EL (cell line): ENCODE measurements at places on chromosomes 1 and 21.
A peak's percentile ranks its signal among the peaks of the same experiment; 100 is the strongest.

DNA sequence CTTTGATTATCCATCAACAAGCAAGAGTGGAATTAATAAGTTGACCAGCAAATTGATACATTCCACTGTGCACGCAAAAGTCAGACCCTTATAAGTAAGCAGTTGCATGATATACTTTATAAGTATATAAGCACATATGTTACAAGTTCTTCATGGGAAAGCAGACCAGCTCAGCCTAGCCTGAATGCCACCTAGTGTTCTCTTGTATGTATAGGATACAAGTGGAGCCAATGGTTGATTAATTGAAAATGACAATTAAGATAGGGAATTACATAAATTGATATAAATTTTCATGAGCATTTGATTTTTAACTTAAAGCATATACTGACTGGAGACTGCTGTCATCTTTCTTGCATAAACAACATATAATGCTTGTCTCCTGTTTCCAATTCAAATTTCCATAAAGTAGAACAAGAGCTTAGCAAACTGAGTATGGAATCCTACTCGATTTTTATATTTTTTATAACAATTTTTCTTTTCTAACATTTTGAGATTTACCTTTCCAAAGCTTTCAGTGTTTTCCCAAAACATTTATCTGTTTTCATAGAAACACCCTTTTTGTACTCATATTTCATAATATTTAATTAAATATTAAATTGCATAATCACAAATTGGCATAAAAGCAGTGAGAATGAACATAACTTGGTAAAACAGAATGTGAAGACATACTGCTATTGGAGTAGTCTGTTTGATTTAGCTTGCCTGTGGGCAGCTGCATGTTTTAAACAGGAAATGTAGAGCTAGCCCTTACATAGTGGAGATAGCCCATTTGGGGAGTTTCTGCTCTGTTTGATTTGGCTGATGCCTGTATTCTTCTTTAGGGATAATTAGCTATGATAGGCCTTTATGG is 62.8 kb downstream of the MAGI3 start:
- peak; percentile 43 for DNase-seq

DNA sequence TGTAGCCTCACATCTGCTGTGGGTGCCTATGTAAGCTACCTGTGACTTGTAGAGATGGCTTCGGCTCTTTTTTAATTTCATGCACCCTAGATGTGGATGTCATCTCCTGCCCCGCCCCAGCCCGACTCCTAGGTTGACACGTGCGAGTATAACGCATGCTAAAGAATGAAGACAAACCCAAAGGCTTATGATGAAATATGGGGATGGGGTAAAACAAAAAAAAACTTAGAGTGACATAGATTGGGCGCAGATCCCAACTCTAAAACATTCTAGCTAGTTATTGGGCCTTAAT is 613 bp upstream of the ERO1B start:
- DNase-seq: no peak

- DNase-seq: no peak
Measured at GRCh38 chr1:25675729-25676476, 59.3 kb downstream of the MAN1C1 start.

DNA sequence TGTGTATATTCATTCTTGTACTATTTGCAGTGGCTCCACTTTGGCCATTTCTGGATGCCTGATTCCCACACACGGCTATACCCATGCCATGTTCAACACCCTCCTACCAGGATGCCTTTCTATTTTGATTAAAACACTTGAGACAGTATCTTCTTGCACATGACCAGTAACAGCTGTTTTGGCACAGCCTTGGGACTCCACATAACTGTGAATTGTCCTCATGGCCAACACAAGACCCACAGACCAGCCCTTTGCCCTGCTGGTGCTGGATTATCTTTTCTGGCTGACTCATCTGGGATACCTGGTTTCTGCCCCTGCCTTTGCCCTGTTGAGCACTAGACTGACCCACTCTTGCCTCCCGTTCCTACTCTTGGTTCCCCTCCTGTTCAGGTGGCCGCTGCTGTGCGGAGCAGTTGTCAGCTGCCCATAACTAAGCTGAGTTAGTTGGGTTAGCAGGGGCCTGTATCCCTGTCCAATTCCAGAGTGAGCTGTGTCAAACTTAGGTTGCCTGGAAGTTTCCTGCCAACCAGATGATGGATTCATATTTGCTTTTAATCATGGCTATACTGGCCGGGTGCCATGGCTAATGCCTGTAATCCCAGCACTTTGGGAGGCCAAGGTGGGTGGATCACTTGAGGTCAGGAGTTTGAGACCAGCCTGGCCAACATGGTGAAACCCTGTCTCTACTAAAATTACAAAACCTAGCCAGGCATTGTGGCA is 10.8 kb upstream of the EYA3 start:
- peak; percentile 33 for DNase-seq

GRCh38 chr1:121443001-121443540 is 258.3 kb downstream of the SRGAP2C start:
- peak; percentile 74 for DNase-seq

DNA sequence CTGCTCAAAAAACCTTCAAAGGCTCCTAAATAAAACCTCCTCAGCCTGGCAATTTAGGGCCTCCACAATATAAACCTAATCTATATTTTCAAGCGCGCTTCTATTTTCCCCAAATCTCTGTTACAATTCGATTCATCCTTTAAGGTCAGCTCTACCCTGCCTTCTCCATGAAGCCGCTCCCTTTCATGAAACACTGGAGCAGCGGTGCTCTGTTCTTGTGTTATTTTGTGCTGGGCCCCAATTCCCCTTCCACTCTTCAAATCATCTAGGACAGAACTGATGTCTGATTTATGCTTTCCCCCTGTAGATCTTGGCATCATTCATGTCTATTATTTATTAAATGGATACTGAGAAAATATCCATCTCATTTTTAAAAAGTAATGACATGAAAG is 6.9 kb downstream of the ERRFI1 start:
- DNase-seq: no peak

DNA sequence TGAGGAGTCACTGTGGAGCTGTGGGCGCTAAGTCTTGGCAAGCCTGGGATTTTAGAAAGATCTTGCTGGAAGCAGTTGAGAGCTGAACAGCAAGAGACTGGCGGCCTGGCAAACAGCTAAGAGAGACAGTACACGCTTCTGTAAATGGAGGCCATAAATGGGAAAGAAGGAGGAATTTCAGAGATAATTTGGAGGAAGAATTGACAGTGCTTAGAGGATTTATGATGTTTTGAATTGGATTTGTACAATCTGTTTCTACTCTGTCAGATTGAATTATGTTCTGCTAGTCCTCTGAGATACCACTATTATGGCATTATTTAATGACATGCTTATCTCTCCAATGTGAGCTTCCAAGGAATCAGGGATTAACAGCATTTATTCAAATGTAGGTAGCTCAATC is 50.1 kb downstream of the ABCA4 start:
- DNase-seq: no peak

GRCh38 chr1:24327891-24328290 is 8.7 kb downstream of the GRHL3 start:
- no peak for DNase-seq

DNA sequence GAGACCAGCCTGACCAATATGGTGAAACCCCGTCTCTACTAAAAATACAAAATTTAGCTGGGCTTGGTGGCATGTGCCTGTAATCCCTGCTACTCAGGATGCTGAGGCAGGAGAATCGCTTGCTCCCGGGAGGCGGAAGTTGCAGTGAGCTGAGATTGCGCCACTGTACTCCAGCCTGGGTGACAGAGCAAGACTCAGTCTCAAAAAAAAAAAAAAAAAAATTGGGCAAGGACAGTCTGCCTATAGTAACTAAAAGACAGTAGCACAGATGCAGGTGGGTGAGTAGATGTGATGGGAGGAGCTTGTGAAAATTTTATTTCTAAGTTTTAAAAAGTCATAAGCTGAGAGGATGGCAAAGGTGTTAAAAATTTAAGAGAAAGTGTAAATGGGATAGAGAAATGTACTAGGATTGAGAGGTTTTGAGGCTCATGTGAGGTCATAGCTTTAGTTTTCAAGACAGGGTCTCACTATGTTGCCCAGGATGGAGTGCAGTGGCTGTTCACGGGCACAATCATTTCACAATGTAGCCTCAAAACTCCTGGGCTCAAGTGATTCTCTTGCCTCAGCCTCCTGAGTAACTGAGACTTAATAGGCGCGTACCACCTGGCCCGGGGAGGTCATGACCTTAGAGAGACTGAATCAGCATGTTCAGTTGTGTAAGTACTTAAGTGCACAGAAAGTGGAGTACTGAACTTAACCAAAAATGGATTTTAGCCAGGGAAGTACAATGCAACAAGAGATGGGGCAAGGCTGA is 33.7 kb downstream of the PTP4A2 start:
- peak; percentile 12 for DNase-seq

DNA sequence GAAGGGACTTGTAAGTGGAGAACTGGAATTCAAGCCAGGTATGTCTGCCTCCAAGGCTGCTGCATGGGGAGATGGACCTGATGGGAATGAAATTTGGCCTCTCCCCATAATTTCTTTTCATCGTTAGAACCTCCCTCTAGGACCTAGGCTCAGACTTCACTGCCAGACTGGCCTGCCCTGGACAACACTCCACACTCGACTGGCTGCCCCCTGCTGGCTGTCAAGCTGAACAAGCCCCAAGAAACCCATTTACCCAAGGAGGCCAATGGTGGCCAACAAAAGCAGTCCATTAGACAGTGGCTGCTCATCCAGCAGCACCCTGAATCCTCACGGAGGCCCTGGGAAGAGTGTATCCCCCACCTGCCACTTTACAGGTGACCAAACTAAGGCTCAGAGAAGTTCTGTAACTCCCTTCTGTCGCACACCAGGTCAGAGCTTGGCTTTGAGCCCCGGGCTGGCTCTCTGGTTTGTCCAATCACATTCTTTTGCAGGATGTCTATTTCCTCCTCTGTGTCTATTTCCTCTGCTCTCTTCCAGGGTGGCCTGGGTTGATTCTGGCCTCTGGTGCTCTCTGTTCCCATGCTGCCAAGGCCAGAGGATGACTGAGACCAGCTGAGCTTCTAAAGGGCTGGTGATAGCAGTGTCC is 3.8 kb downstream of the RNF186 start:
- peak; percentile 50 for DNase-seq

DNA sequence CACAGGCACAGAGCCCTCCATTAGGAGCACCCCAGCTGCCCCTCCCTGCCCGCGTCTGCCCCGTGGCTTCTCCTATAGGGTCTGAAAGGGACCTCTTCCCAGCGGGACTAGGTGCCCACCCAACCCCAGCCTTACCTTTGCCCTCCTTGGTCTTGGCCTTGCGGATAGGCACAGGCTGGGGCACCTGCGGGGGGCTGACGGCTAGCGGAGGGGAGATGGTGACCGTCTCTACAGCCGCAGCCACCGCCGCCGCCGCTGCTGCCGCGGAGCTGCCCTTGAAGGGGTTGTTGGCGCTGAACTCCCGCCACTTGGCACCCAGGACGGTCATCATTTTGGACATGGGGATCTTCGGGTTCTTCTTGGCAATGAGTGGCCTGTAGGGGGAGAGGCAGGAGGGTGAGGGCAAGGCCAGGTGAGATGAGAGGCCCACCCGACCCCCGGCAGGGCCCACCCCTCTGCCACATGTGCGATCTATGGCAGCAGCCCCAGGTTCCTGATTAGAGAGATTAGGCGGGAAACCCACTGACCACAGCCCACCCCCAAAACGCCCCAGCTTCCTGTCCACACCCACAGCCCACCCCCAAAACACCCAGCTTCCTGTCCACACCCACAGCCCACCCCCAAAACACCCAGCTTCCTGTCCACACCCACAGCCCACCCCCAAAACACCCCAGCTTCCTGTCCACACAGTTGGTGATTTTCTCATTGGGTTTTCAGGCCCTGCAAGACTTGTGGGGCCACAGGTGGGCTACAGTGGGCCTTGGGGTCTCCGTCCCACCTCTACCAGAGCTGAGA is 25.4 kb downstream of the CHD5 start:
- no peak for DNase-seq

DNA sequence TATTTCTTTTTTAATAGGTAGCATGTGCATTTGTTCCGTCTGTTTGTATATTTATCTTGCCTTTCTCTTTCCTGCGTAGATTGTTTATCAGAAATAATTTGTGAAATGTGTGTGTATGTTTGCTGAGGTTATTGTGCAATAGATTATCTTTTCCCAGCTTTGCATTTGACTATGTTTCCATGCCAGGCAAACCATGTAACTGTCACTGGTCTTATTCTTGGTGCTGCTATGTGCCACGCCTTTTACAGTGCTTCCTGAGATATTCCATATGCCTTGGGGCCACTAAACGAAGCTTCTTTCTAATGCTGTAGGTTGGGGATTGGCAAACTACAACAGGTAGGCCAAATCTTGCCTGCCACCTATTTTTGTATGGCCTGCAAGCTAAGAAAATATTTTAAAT is 598.8 kb downstream of the PLPP3 start:
- no peak for DNase-seq

- DNase-seq: peak; percentile 59
Measured at GRCh38 chr1:103525114-103525606, 339 bp upstream of the RNPC3 start.

- peak; percentile 61 for DNase-seq
Measured at GRCh38 chr1:108643492-108644335, 17.2 kb downstream of the HENMT1 start.

GRCh38 chr1:47324682-47325081 is 8.9 kb upstream of the CMPK1 start:
- no peak for DNase-seq
